Astrocyte of the hippocampus (primary cell): ENCODE measurements at places on chromosomes 7 and 10.
A peak's percentile ranks its signal among the peaks of the same experiment; 100 is the strongest.

GRCh38 chr10:75450075-75450445 lies 18.6 kb downstream of the LRMDA start:
- no peak for DNase-seq

DNA sequence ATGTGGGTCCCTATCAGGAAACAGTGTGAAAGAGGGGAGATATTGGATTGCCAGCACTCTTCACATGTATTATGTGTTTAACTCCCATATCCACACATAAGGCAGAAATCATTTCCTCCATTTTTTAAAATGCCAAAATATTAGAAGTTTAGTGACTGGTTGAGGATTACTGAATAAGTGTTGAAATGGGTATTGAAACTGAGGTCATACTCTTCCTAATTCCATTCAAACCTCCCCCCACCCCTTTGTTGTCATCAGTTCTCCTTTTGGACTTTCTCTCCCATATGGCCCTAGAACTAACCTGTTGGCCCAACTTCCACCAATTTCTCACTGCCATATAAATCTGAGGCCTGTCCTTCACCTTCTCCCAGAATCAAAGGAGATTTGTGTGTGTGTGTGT lies 81.6 kb downstream of the EVX1 start:
- no peak for DNase-seq

- no peak for DNase-seq
Observed at GRCh38 chr10:58773341-58773740, 260.7 kb downstream of the BICC1 start.

DNA sequence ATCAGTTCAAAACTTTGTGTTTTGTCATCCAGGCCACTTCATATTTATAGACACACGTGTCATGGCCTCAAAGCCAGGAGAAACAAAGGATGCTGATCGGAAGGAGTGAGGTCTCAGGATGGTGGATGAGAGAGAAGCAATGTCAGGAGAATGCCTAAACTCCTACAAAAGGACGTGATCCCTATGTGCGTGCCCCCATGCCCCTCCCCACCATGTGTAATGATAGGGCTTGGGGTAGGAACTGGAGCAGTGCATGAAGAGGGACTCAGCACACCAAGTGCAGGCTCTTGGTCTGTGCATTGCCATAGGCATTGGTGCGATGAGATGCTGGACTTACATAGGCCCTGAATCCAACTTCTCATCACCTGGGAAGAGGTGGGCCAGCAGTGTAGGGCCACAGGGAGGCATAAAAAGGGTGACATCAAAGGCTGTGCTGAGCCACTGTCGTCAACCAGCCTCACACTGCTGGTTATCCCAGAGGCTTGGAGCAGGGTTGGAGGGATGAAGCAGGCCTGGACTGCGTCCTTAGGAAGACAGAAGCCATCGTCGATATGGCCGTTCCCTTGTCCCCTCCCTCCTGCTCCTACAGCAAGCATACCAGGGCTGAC lies 46.9 kb upstream of the GDF10 start:
- no peak for DNase-seq

DNA sequence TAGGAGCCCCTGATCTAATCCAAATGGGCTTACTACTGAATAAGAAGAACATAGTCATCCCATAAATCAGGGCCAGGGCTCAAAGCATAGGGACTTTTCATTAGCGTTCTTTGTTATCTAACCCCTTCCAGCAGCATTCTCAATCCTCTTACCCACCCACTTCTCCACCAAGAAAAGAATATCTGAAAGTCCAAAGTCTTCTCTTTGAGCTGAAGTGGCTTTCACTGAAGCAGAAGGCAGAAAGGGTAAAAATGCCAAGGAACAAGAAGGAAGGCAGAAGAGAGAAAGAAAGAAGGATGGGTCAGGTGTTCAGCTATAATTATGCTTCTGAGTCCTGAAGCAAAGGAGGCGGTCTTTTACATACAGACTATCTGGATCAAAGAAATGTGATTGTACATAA lies 10.2 kb downstream of the TRPV5 start:
- no peak for DNase-seq

DNA sequence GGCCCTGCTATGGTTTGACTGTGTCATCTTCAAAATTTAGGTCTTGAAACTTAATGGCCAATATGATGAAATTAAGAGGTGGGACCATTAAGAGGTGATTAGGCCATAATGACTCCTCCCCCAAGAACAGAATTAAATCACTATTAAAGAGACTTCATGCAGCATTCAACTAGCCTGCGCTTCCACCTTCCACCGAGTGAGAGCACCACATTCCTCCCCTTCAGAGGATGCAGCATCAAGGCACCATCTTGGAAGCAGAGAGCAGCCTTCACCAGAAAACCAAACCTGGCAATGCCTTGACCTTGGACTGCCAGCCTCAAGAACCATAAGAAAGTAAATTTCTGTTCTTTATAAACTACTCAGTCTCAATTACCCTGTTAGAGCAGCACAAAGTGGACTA lies 371.1 kb upstream of the NFE2L3 start:
- DNase-seq, result no peak

DNA sequence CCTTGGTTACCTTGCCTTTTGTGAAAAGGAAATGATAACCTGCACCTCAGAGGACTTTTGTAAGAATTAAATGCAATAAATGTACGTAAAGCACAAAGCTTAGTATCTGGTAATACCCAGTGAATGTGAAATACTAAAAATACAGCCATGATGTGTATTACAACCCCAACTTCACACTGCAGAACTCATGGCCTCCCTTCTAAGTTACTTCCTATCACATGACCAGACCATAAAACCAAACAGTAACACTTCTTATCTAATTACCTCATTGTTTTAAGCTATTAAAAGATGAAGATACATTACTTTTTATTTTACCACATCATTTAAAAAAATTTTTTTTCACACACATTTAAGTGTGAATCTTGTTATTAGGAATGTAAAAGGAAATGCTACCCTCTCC lies 29.0 kb downstream of the VPS41 start:
- no peak for DNase-seq

GRCh38 chr7:17709127-17709526 lies 231.2 kb downstream of the SNX13 start:
- DNase-seq, result no peak

DNA sequence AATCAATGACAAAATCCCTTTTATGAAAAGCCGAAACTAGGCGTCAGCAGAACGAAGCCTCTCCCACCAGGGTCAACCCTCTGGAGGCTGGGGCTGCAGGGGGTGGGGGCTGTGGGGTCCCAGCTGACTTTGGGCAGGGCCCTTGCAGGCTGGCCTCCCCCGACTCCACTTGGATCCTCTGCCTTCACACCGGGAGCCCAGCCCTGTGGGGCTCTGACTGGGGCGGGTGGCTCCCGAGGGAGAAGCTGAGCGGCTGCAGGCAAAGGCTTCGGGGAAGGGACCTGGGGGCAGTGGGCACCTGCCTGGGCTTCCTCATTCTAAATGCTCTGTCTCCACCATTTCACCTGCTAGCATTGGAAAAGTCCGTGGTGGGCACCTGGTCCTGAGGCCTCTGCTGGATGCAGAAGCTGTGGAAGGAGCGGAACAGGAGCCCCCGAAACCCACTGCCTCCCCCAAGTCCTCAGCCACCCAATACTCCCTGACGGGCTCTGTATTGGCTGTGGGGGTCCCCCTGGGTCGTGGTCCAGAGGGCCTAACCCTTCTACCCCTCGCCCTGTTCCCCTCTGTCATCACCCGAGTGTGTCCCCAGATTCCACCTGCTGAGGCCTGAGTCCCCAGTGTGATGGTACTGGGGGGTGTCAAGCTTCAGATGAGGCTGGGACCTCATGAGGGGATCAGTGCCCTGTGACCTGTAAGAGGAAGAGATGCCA lies 108.6 kb downstream of the DNAJB6 start:
- no peak for DNase-seq

- DNase-seq, result no peak
Observed at GRCh38 chr10:112628951-112629609, 182.1 kb downstream of the VTI1A start.

- peak; percentile 93 for DNase-seq
Observed at GRCh38 chr10:16950656-16951601, 133.7 kb upstream of the RSU1 start.

DNA sequence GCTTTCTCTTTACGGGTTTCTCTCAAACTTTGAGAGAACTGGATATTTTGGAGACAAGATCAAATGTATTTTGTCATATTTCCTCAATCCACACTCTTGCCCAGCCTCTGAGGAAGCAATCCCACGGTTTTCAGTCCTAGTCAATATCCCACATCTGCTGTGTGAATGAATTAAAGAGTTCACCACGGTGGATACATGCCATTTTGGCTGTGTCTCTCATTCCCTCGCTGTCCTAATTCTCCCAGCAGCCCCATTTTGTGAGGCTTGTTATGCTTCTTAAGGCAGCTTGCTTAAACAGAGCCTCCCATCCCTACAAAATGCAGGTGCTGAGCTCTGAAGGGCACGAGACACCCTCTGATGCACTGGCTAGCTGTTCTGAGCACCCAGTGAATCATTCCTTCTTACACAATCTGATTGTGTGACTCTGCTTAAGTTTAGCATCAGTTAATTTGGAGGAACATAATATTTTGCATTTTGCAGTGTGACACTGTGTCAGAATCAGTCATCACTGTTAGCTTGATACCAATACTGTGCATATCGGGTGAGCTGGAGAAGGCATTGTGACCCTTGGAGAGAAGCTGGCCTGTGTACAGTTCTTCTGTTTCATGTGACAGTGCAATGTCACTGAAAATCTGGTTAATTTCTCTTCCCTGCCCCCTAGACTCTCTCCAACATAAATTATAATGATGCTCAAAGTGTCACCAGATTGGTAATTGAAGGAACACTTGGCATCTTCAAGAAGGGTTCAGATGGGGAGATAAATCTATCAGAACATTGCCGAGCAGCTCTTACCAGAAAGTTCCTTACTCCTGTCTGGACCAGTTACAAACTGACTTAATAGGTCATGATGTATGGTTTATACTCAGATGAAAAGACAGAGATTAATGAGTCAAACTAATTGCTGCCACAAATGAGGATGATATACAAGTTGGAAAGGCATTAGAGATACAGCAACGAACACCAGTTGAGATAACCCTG lies 103.7 kb upstream of the AOAH start:
- DNase-seq, result no peak

GRCh38 chr10:21234761-21235160 lies 290.7 kb downstream of the SKIDA1 start:
- DNase-seq, result no peak

- DNase-seq, result peak; percentile 89
Observed at GRCh38 chr7:37916673-37917660, at the start of gene SFRP4. SFRP4 (minus strand) TSS chr7:37916817; CDS start chr7:37916537, 280 bp downstream.

GRCh38 chr10:8375137-8375536 lies 320.6 kb downstream of the GATA3 start:
- DNase-seq, result no peak

GRCh38 chr10:78906734-78907390 lies 161.9 kb upstream of the ZMIZ1 start:
- DNase-seq, result no peak

- DNase-seq, result no peak
Observed at GRCh38 chr10:110845756-110846620, 25.7 kb upstream of the PDCD4 start.

DNA sequence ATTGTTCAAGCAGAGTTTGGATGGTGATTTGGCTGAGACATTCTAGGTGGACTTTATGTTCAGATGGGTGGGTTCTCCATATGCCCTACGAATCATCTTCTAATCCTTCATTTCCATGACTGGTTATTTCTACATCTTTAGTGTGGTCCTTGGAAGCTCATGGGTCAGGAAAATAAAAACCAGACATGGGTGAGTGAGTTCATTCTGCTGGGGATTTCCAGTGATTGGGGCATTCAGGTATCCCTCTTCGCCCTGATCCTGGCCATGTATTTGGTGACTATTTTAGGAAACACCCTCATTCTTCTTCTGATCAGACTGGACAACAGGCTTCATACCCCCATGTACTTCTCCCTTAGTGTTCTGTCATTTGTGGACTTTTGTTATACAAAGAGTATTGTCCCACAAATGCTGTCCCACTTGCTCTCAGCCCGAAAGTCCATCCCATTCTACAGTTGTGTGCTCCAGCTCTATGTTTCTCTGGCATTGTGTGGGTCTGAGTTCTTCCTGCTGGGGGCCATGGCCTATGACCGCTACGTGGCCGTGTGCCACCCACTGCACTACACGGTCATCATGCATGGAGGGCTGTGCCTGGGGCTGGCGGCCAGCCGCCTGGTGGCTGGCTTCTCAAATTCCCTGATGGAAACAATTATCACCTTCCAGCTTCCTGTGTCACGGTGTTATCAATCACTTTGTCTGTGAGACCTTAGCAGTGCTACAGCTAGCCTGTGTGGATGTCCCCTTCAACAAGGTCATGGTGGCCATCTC lies 19.2 kb upstream of the OR6B1 start:
- DNase-seq, result no peak

- DNase-seq, result no peak
Observed at GRCh38 chr10:17671307-17671706, 27.4 kb downstream of the STAM start.

GRCh38 chr10:74113546-74113945 lies 37.1 kb downstream of the AP3M1 start:
- DNase-seq, result no peak

- peak; percentile 42 for DNase-seq
Observed at GRCh38 chr7:120725376-120726039, 132.4 kb downstream of the TSPAN12 start.

GRCh38 chr10:119333146-119333792 lies 125.9 kb downstream of the GRK5 start:
- no peak for DNase-seq

DNA sequence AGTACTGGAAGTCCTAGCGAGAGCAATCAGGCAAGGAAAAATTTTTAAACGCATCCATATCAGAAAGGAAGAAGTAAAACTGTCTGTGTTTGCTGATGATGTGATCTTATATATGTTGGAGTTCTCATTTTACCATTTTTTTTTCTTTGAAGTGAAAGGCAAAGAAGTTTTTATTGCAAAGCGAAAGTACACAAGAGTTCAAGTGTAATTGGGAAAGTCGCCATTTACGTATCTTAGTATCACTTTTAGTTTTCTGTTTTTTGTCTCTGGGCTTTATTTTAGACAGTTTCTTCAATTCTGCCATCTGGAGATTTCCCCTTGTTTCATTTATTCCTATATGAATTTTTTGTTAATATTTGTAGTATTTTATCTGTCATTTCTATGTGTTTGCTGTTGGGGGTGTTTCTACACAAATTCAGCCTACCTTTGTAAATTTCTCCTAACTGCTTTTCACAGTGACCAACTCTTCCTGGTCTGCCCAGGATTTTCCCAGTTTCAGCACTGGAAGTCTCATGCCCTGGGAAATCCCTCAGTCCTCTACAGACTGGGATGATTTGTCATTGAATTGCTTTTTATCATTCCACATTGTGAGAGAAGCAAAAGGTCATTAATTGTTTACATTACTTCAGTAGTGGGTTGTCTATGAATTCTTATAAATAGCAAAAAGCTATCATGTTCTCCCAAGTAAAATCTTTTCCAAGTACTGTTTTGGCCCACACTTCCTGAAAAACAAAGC lies 23.2 kb downstream of the BET1 start:
- DNase-seq, result no peak

DNA sequence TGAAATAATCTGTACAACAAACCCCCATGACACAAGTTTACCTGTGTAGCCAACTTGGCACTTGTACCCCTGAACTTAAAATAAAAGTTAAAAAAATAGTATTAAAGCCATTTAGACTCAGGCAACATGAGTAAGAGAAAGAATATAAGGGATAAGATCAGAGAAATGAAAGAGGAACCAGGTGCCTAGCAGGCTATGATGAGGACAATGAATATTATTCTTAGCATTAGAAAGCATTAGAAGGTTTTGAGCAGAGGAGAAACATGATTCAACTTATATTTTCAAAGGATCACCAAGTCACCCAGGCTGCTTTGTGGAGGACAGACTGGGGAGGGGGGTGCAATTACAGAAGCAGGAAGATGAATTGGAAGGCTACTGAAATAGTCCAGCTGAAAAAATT lies 48.1 kb upstream of the TES start:
- no peak for DNase-seq

GRCh38 chr7:116447436-116447835 lies 52.1 kb upstream of the CAV2 start:
- DNase-seq, result no peak

- DNase-seq, result no peak
Observed at GRCh38 chr7:108088729-108089128, 41.4 kb downstream of the LAMB4 start.
